Stimulated activated CD4-positive, alpha-beta T cell treated with anti-CD3 and anti-CD28 coated beads, TNF-alpha, amount 100 ng/mL, for 1 hour (primary cell): ENCODE measurements at places on chromosomes 1 and 21.
A peak's percentile ranks its signal among the peaks of the same experiment; 100 is the strongest.

- DNase-seq, result no peak
Observed at GRCh38 chr1:221162352-221162751, 283.1 kb downstream of the HLX start.

- no peak for DNase-seq
Observed at GRCh38 chr1:112702067-112702395, 4.9 kb downstream of the RHOC start.

- DNase-seq, result no peak
Observed at GRCh38 chr21:25934130-25934529, 199.4 kb downstream of the GABPA start.

DNA sequence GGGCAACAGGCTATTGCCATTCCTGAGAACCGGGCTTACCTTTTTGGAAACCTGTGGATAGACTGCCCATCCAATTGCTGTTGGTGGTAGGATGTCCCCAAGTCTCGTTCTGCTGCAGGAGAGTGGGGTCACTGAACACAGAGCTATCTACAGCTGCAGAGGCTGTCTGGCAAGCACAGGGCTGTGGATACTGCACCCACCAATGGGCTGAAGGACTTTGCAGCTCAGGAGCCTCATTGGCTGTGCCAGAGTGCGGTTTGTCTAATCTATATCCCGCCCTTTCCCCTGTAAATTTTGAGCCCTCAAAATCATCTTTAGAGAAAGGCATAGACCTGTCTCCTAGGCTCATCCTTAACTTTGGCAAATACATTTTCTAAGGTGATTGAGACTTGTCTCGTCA is 15.3 kb downstream of the RNF187 start:
- no peak for DNase-seq

DNA sequence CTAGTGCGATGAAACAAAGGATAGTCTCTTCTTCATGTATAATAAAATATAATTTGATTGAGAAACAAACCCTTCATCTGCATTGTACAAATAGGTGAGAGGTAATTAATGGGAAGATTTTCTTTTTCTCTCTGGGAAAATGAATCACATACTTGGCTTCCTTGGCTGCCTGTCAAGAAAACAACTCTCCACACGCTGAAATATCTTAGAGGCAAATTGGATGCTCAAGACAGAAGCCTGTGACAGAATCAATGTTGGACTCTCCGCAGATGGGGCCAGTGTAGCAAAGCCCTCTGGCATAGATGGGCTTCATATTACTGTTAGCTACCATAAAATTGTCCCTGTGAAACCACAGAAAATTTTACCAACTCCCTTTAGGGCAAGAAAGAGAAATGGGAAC is 186.6 kb downstream of the GRIK1 start:
- no peak for DNase-seq

DNA sequence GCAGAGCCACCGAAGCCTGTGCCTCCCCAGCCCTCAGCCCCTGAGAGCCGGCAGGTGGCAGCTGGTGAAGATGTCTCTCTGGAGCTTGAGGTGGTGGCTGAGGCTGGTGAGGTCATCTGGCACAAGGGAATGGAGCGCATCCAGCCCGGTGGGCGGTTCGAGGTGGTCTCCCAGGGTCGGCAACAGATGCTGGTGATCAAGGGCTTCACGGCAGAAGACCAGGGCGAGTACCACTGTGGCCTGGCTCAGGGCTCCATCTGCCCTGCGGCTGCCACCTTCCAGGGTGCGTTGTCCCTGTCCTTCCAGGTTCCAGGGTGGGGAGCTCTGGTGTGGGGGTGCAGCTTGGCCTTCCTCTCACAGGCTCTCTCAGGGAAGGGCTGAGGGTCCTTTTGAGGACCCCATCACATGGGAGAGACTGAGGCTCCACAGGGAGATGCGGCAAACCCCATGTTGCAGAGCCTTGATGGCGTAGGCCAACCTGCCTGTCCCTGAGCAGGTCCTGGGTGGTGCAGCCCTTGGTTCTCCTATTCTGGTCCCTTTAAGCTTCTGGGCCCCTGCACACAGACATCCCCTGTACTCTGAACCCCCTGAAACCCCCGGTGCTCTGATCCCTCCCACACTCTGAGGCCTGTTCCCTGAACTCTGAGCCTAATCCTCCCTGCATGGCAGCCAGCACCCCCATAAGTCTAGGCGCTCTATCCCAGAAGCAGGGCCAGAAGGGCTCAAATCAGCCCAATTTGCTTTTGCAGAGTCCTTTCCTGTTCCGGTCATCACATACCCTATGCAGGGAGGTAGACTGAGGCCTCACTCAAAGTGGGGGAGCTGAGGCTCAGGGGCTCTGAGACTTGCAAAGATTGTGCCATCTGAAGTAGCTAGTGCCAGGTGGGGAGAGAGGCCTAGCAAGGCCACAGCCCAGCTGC is 88.5 kb downstream of the TRIM11 start:
- no peak for DNase-seq

- DNase-seq, result no peak
Observed at GRCh38 chr1:244050835-244051444, at the start of gene ZBTB18. Gene ZBTB18 (plus strand): TSS chr1:244051283. CDS start chr1:244051432, 149 bp downstream.

- DNase-seq, result peak; percentile 45
Observed at GRCh38 chr1:173476665-173477285, 360 bp upstream of the PRDX6 start.

DNA sequence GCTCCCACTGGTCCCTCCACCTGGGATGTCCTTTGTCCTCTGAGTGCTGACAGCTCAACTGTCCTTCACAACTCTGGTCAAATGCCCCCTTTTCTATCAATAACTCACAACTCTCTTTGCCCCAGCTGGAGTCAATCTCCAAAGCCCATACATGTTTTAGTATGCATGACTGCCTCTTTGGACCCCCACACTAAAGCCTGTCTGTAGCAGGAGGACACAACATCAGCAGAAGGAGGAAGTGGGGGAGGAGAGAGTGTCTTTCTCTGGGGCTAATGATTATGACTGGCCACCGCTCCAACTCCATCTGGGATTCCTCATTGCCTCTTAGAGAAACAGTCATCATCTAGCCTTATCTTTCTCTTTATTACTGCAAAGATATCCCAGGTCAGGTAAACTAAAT is 186.6 kb upstream of the FGGY start:
- no peak for DNase-seq

DNA sequence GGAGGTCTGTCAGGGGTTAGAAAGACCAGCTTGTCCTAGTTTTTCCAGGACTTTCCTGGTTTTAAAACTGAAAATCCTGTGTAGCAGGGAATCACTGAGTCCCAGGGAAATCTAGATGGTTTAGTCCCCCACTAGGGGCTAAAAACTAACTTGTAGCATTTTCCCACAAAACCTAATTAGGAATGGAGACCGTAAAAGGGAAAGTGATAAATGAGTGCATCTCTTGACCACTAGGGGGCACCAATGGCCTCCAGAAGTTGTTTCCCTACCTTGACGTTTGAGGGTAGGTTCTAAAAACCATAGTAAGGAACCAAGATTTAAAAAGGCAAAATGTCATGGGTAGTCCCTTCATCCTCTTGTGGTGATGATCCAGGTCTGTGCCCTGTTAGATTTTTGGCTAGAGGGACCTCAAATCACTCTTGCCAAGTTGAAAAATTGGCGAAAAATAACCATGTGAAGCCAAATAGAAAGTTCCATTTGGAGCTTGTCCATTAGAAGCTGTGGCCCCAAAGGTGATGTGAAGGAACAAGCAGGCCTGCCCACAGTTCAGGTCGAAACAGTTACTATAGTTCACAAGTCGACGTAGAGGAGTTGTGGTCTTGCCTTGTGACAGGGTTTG is 24.5 kb downstream of the CLIC6 start:
- no peak for DNase-seq

DNA sequence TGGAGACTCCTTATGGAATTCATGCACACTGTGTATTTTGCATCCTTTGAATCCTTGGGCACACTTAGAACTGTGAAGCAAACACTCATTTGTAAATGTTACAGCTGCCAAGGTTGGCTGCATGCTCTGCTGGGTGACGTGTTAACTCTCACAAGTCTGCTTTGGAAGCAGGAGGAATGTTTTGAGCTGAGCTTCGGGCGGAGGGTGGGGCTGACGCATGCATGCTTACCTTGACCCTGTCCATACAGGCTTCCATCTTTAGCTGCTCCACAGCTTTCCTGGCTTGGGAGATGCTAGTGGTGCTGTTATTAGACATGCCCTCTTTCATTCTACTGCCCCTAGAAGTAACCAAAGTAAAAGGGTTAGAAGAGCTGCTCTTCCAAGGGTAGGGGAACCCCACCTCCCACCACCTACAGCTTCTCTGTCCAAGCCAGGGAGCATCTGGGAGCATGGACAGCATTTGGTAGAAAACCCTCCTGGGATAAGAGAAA is 66.0 kb downstream of the GNG4 start:
- DNase-seq, result no peak

GRCh38 chr21:32425628-32426027 is 13.1 kb downstream of the EVA1C start:
- no peak for DNase-seq

- no peak for DNase-seq
Observed at GRCh38 chr21:41509145-41509496, 1.2 kb upstream of the TMPRSS2 start.

- DNase-seq, result no peak
Observed at GRCh38 chr1:111559736-111560279, 56.4 kb upstream of the ADORA3 start.

GRCh38 chr1:26555550-26555981 is 26.0 kb downstream of the RPS6KA1 start:
- no peak for DNase-seq

- DNase-seq, result no peak
Observed at GRCh38 chr21:39422527-39423241, 22.9 kb downstream of the LCA5L start.

DNA sequence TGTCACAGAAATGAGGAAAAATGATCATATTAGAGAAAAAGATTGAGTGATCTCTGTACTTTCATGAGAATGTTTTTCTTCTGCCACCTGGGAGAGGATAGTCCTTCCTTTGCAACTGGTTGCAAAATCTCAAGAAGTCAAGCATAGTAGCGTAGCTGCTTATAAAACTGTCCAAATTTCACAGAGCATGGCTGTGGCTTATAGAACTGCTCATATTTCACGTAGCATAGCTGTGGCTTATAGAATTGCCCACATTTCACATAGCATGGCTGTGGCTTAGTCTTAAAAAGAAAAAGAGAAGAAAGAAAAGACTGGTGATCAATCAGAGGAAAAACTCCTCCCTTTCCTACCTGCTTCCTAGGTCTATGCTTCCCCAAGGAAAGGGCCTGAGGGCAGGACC is 329.5 kb downstream of the SIPA1L2 start:
- DNase-seq, result no peak

DNA sequence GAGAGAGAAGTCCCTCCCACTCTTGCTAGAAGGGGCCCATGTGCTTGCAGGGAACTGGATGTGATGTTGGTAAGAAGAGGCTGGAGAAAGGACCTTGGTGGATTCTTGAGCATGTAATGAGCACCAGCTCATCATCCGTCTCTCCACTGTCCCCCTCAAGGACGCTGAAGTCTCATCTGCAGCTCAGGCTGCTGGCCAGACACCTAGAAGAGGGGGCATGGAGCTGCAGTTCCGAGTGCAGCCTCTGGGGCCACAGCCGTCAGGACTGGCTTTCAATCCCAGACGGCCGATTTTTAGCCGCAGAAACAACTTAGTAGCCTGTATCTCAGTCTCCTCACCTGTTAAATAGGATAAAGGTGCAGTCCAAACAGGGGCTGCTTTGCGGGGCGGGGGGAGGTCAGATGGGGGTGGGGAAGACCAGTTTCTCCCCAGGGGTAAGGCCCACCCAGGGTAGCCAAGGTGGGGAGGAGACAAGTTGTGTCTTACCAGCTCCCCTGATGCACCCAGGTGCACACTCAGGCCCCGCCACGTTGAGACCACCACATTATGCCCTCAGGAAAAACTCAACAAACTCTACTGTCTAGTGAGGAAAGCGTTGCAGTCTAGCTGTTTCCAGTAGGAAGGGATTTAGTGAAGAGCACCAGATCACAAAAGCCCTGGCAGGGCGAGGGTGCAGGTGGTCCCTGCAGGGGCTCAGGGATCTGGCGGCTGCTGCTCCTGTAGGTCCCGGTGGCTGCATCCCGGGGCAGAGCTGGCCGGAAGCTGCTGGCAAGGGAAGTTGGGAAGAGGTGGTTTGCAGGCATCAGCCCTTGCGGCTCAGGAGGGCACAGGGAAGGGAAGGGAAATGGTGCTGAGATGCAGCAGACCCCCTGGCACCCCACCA is 29.5 kb downstream of the LDLRAP1 start:
- peak; percentile 46 for DNase-seq

DNA sequence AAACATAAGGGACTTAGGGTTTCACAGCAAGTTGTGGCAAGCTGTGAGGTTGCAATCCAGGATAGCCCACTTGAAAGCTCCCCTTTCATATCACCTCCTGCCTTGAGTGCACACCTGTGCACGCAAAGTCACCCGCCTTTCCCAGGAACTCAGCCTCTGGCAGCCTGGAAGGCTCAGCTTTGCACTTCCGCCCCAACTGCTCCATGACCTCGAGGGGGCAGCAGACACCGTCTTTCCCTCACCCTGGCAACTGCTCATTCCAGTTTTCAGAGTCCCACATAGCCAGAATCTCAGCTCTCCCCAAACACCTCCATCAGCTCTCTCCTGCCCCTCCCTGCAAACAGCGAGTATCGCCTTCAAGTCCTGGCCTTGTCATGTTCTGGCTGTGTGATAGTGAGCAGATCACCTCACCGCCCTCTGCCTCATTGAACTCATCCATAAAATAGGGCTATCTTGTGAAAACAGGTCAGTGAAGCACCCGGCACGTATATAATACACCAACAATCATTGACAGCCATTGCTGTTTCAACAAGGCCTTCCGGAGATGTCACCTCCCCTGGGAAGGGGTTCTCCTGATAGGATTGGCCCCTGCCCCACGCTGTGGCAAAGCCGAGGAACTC is 32.2 kb upstream of the EPB41 start:
- DNase-seq, result peak; percentile 58

DNA sequence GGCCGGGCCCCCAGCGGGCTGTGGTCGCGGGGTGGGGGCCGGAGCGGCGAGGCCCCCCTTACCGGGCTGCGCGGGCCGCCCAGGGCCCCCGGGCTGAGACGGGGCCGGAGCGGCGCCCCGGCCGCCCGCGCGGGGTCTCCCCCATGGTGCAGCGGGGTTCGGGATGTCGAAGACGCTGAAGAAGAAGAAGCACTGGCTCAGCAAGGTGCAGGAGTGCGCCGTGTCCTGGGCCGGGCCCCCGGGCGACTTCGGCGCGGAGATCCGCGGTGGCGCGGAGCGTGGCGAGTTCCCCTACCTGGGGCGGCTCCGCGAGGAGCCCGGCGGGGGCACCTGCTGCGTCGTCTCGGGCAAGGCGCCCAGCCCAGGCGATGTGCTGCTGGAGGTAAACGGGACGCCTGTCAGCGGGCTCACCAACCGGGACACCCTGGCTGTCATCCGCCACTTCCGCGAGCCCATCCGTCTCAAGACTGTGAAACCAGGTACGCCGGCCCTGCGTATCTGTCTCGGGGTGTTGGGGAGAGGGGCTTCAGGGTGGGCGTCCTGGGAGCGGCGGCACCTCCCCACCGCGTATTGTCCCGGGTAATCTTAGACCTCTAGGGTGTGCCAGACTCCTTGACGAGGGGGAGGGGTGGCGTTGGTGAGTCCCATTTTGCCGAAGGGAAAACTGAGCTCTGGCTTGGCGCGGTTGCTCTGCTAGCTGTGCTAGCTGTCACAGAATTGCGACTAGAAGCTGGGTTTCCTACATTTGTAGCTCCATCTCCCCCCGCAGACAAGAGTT is 745 bp downstream of the MAGI3 start:
- DNase-seq, result peak; percentile 24
